Stimulated activated naive B cell treated with anti-CD40 and anti-IgM and Interleukin-4, amounts not matched to agents 10 μg/mL and 1 μg/mL and 100 μg/mL, for 72 hours (primary cell): ENCODE measurements at places on chromosomes 2 and 18.

GRCh38 chr2:2014251-2014771, 270.0 kb upstream of the PXDN start:
- DNase-seq, result no peak

DNA sequence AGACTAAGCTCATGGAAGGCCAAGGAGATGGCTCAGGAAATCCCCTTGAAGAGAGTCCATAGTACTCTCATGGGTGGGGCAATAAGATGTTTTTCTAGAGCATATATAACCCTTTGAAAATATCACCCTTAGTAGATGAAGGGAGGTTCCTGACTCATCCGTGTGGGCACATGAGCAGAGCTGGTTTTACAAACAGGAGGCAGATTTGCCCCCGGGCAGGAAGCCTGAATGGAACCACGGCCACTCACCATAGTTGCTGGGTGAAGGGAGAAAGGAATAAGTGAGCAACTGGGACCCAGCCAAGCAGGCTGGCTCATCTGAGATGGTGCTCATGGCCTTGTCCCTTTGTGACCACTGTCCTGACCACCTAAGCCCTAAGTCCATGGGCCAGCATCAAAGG, 29.0 kb upstream of the MAPRE3 start:
- DNase-seq, result no peak

GRCh38 chr2:7097353-7097895, 180.2 kb downstream of the RNF144A start:
- DNase-seq, result peak; percentile 40

- DNase-seq, result no peak
These were observed 294.9 kb downstream of the DYSF start for GRCh38 chr2:71748227-71748626.

- DNase-seq, result no peak
These were observed 62.1 kb downstream of the CCDC148 start for GRCh38 chr2:158394453-158394852.

- no peak for DNase-seq
These were observed 80.6 kb downstream of the CLIP4 start for GRCh38 chr2:29195796-29196195.

DNA sequence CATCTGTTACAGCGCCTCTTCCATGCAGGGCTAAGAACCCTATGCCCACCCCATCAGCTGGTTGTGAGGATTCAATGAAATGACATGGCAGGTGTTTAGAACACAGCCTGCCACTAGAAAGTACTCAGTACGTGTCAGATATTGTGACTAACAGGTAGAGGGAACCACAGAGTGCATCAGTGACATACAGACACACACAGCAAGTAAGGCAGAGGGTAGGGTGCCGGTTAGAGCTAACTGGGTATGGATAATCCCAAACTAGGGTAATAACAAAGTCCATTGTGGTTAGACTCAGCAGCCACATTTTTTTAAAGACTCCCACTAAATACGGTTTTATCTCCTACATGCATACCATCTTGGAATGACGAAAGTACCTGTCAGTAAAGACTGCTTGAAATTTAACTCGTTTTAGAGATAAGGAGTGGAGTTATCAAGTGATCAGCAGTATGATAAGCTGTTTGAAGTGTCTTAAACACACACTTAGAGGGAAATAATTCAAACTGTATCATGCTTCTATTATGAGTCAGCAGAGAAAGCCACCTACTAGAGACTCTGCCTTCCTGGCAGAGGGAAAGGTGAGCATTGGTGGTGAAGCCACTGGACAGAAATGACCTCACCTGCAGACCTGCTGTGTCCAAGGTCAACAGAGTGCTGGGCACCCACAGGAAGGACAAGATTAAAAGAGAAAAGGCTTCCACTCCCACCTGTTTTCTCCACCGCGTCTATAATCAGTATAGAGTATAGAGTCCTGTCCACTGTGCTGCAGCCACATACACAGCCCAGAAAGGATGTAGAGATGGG, 20.6 kb downstream of the MPPE1 start:
- no peak for DNase-seq

DNA sequence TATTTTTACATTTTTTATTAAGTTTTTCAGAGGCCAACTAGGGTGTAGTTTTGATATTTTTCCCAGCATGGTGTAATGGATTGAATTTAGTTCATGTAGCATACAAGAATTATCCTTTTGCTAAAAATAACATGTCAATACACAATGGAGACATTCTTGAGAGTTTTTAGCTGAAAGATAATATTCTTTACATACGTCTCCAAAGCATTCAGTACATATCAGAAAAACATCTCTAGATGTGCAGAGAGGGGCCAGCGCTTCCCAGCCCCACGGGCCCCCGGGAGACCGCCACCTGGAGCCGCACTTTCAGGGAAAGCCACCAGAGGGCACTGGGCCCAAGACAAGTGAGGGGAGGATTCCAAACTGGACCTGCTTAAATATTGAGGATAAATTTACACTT, 499.4 kb downstream of the GALR1 start:
- DNase-seq, result no peak

DNA sequence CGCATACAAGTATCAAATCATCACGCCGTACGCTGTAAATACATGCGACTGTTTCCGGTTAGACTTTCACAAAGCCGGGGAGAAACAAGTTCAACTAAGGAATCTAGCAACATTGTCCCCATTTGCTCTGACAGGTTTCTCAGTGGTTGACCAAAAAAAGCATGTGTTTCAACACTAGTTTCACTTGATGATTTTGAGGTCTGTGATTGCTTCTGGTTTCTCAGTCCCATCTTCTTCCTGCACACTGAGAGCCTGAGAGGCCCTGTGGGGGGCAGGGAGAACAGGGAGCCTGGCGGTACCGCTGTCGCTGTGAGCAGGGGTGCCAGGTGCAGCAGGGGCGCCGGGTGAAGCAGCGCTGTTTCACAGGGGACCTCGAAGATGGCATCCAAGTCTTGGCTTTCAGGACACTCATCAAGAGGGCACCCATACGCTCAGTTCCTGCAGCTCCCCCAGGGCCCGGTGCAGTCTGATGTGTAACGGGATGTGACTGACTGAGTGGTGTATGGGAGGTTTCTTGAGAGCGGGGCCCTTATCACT, 270.9 kb downstream of the TWIST2 start:
- no peak for DNase-seq

DNA sequence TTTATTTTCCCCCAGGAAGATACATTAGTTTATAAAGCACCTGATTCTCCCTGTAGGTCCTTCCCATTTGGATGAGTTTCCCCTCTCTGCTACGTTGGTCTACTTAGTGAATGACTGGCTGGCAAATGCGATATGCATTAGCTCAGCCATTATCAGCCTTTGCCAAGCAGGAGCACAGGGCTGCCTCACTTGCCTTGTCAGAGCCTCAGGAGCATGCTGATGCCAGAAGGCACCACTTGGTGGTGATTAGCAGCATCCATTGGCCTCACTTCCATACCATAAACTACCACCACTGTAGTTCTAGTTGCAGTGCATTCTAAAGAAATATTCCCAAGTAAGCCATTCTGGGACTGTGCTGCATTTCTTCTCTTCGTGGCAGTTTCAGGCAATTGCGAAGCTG, 442.8 kb upstream of the CHST9 start:
- DNase-seq, result no peak
